ENCODE measurements at places on chromosomes 7 and 10.
A peak's percentile ranks its signal among the peaks of the same experiment; 100 is the strongest.

GRCh38 chr7:121480058-121480457, 84.0 kb upstream of the FAM3C start:
- DNase-seq = no peak

- DNase-seq = no peak
Observed at GRCh38 chr7:91465595-91466061, 201.4 kb downstream of the FZD1 start.

- DNase-seq = no peak
Observed at GRCh38 chr10:59682986-59683937, 26.4 kb downstream of the SLC16A9 start.

- no peak for DNase-seq
Observed at GRCh38 chr7:22587322-22587721, 87.3 kb upstream of the STEAP1B start.

- no peak for DNase-seq
Observed at GRCh38 chr7:99806839-99807478, 20.9 kb upstream of the CYP3A43 start.

DNA sequence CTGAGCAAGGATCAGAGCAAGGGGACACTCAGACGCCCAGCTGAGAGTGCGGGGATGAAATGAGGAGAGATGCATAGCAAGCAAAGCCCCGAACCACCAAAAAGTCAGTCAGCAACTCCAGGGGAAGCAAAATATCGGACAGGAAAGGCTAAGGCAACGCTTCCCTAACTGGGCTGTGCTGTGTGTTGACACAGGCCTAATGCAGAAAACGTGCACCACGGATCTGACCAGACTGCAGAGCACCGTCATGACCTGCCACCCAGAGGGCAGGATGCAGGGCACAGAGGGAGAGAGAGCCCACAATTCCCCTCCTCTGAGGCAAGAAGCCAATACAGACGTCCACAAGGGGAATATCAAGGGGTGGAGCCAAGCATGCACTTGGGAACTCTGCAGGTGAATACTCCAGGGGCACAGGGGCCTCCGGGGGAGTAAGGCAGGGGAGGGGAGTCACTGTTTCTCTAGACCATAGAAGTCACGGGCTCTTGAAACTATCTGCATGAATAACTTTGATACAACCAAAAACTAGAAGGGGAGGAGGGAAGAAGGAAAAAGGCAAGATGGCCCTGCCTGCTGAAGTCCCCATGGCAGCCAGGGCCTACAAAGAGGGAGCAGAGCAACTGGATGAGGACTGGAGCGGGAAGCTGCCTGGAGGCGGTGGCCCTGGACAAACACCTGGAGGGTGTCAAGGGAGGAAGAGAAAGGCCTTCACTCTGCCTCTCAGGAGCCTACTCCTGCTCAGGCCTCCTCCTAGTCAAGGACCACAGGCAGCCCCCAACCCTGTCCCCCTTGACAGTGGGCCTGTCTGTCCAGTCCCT, 26.2 kb downstream of the GRID1 start:
- DNase-seq = no peak

- DNase-seq = no peak
Observed at GRCh38 chr7:142916508-142916907, 17.0 kb downstream of the TRPV5 start.

DNA sequence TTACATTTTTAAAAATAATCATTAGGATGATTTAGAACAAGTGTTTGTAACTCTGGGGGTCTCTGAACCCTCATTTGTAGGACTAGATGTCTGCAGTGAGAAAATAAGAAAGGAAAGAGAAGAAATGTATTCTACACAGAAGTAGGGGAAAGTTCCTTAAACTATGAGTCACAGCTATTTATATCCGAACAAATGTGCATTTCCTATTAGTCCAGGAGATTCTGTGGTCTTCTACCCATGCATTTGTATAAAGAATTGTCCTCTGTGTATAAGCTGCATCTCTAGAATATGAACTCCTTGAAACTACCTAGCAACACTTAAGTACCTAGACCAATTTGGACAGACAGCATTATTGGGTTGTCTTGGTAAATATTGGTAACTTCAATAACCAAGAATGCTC, 15.9 kb upstream of the CD36 start:
- no peak for DNase-seq

DNA sequence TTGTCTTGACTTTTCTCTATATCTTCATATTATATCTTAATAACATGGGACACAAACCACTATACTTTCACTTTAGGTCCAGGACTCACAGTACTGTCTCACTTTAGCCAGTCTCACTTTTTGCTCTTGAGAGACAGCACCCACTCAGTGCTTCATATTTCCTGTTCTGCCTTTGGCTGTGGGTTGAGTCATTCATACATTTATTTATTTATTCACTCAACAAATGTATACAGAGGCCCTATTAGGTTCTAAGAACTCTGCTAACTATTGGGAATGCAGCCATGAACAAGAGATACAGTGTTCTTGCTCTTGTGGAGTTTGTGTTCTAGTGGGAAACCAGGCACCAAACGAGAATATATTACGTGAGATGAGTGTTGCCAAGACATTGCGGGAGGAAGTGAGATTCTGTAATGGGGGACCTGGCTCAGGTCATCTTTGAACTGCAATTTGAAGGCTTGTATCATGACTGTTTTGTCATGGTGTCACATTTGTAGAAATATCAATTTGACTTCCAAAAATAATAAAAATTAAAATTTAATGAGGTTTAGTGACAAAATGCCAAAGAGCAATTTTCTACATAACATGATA, 190.1 kb downstream of the SDHAF3 start:
- no peak for DNase-seq

GRCh38 chr10:64316416-64316815, 795.2 kb downstream of the REEP3 start:
- DNase-seq = no peak

GRCh38 chr10:62136931-62137330, 131.7 kb downstream of the RTKN2 start:
- no peak for DNase-seq

DNA sequence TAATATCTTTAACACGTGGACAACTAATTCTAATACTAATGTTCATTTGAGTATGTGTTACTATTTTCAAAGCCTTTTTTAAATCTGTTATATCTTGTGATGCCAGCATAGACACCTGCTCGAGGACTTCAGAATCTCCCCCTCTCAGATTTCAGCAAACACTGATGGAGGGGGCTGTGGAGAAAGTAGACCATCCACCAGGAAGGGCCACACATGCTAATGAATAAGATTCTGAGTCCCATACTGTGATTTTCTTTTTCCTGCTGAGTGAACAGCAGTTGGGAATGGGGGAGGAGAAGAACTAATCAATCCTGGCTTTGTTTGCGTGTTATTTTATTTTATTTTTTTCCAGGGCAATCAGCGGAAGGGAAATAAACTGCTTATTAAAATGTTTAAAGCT, 157.9 kb upstream of the CSTF2T start:
- no peak for DNase-seq

GRCh38 chr10:17663450-17663849, 19.5 kb downstream of the STAM start:
- DNase-seq = no peak

- DNase-seq = no peak
Observed at GRCh38 chr7:79877874-79878465, 256.7 kb upstream of the GNAI1 start.

DNA sequence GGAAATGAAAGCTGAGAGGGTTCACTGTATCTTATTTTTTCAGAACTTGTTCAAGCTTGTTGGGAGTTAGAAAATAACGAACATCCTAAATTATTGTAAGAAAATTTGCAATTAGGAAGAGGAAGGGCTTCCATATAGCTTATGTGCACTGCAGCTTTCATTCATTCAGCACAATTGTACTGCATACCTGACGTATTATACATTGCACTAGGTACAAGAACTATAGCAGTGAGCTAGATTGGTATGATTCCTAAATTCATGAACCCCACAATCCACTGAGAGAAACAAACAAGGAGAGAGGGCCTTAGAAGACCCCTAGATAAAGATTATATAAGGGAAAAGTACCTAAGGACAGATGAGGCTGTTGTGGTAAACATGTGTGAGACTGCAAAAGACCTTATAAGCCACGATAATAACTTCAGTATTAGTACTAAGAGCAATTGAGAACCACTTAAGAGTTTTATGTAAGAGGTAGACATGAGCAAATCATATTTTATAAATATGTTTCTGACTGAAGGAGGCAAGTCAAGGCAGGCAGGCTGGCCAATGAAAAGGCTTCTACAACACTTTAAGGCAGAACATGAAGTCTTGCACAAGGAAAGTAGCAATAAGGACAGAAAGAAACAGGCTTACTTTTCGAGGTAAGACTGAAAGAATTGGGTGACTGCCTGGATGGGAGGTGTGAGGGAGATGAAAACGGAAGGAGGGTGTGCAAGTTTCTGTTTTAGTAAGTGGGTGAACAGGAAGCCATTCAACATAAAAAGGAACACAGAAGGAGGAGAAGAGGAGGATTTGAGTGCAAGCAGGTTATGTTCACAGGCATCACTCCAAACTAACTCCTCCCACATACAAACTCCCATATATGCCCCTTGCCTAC, 77.9 kb upstream of the LRRN3 start:
- no peak for DNase-seq

DNA sequence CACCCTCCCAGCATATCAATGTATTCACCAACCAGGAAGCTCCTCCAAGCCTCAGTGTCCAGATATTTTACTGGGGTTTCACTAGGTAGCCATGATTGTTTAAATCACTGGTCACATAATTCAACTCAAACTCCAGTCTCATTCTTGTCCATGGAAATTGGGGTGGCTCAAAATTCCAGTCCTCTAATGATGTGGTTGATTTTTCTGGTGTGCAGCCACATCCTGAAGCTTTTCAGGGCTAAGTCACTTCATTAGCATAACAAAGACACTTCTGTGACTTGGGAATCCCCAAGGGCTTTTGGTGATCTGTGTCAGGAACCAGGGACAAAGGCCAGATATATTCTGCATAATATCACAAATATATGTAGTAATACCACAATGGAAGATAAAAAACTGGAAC, 786.9 kb upstream of the IGFBP3 start:
- no peak for DNase-seq

GRCh38 chr10:14491811-14492210, 161.1 kb upstream of the FRMD4A start:
- no peak for DNase-seq

DNA sequence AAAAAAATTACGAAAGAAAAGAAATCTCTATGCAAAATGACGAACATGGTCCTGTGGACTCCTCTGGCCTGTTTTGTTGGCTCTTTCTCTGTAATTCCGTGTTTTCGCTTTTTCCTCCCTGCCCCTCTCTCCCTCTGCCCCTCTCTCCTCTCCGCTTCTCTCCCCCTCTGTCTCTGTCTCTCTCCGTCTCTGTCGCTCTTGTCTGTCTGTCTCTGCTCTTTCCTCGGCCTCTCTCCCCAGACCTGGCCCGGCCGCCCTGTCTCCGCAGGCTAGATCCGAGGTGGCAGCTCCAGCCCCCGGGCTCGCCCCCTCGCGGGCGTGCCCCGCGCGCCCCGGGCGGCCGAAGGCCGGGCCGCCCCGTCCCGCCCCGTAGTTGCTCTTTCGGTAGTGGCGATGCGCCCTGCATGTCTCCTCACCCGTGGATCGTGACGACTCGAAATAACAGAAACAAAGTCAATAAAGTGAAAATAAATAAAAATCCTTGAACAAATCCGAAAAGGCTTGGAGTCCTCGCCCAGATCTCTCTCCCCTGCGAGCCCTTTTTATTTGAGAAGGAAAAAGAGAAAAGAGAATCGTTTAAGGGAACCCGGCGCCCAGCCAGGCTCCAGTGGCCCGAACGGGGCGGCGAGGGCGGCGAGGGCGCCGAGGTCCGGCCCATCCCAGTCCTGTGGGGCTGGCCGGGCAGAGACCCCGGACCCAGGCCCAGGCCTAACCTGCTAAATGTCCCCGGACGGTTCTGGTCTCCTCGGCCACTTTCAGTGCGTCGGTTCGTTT, 83.5 kb upstream of the SLF2 start:
- peak; percentile 33 for DNase-seq

DNA sequence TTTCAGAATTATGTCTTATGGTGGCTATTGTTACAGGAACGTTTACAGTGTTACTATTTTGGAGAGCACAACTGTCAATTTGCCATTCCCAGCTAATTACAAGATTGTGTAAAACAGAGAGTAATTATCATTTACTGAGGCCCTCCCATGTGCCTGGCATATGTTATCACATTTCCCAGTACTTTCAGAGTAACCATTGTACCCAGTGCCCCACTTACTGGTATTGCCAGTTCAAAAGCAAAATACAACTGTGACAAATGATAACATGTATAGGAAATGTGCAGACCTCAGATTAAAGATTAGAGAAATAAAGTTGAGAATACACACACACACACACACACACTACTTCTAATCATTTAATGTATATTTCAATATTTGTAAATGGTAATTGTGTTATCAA, 572.5 kb downstream of the POM121L12 start:
- DNase-seq = no peak

DNA sequence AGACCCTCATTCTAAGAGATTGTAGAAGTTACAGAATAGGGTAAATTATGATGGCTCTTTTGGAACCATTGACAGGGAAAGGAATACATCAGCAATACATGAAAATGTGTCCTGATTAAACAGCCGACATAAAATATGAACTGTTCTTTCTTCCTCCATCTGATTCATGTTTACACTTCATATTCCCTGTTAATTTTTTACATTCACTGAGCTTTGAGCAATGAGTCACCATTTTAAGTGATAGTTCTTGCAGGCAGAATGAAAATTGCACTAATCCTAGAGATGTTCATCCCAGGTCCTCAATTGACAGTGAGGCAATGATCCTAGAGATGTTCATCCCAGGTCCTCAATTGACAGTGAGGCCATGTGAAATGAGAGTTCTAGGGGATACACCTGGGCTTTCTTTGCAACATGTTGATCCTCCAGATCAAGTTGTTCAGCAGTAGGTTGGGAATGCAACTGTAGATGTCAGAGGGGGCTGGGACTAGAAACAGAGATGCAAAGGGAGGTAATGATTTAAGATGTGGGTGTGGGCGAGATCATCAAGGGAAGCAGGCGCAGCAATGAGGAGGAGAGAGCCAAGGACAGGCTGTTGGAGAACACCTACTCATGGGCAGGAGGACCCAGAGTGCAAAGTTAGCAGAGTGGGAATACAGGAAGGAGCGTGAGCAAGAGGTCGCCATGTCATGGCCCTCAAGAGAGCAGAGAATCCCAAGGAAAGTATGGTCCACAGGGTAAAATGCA, 138.7 kb downstream of the ZNF365 start:
- no peak for DNase-seq

DNA sequence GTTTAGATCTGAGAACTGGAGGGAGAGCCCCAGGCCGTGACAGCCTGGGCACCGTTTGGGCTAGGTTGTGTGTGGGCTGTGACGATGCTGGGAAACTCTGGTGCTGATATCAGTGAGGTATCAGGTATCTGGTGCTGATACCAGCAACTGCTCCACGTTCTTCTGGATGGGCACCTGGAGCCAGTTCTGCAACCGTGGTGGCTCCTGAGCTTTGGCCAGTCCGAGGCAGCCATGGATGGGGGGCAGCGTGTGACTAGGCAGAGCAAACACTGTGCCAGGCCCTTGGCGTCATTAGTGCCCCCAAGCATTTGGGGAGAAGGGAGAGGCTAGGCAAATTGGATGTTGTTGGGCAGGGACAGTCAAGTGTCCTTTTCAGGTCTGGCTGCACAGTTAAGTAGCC, 57.9 kb downstream of the ZNF467 start:
- no peak for DNase-seq

GRCh38 chr7:110609336-110609735, 481.6 kb upstream of the LRRN3 start:
- DNase-seq = no peak
